Activated CD4-positive, alpha-beta T cell treated with anti-CD3 and anti-CD28 coated beads, Interleukin-2, amount 50 U/mL, for 48 hours (primary cell): ENCODE measurements at places on chromosomes 13 and 19.

DNA sequence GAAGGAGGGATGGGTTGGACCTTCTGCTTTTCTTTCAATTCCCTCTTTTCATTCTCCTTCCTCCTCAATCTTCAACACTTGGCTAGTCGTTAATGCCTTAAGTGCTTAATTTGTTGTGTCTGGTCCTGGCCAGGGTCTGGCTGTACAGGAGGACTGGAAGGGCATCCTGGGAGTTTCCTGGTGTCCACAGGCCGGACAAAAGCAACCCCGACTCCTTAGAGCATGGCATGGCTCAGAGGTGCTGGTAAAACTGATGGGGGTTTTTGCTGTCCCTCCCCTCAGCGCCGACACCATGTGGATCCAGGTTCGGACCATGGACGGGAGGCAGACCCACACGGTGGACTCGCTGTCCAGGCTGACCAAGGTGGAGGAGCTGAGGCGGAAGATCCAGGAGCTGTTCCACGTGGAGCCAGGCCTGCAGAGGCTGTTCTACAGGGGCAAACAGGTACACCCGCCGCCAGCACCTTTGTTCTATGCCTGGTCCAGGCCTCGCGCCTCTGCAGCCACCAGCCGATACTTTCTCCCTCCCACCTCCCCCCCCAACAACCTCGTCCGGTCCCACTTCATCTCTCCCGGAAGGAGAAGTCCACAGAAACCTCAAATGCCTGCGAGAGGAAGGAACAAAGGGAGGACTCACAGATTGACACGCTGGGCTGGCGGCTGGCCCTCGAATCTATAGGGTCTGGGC, 1.4 kb downstream of the UHRF1 start:
- peak; percentile 42 for DNase-seq

- DNase-seq, result no peak
Observed at GRCh38 chr19:31350033-31350692, 927 bp upstream of the TSHZ3 start.

- no peak for DNase-seq
Observed at GRCh38 chr13:69579351-69579750, 528.3 kb upstream of the ATXN8OS start.

DNA sequence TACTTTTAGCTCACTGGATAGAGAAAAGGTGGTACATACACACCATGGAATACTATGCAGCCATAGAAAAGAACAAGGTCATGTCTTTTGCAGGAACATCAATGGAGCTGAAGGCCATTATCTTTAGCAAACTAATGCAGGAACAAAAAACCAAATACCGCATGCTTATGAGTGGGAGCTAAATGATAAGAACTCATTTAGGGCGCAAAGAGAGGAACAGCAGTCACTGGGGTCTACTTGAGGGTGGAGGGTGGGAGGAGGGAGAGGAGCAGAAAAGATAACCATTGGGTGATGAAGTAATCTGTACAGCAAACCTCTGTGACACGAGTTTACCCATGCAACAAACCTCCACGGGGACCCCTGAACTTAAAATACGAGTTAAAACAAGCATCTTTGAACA, 135.1 kb downstream of the IRS2 start:
- no peak for DNase-seq

GRCh38 chr13:21338156-21338555, 120.9 kb downstream of the ZDHHC20 start:
- no peak for DNase-seq

DNA sequence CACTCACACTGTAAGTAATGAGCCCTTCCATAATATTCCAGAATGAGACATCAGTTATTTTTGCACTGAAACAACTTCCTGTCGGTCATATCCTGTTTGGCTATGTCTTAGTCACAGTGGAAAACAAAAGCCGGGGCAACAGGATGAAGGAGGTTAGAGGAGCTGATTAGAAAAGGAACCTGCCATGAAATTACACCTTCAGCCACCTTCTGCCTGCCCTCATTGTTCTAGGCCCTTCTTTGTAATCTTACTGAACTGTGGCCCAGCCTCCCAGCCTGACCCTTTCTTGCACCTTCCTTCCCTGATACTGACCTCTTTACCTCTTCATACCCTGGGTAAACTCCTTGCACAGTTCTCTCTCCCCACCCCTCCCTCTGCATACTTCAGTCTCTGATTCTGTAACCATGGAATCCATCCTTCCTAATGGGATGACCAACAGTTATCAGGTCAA, 67.3 kb downstream of the DOCK9 start:
- DNase-seq, result peak; percentile 35

GRCh38 chr19:49845414-49845813, 5.5 kb upstream of the PTOV1 start:
- DNase-seq, result no peak

- no peak for DNase-seq
Observed at GRCh38 chr19:40279761-40280607, 5.2 kb downstream of the AKT2 start.

DNA sequence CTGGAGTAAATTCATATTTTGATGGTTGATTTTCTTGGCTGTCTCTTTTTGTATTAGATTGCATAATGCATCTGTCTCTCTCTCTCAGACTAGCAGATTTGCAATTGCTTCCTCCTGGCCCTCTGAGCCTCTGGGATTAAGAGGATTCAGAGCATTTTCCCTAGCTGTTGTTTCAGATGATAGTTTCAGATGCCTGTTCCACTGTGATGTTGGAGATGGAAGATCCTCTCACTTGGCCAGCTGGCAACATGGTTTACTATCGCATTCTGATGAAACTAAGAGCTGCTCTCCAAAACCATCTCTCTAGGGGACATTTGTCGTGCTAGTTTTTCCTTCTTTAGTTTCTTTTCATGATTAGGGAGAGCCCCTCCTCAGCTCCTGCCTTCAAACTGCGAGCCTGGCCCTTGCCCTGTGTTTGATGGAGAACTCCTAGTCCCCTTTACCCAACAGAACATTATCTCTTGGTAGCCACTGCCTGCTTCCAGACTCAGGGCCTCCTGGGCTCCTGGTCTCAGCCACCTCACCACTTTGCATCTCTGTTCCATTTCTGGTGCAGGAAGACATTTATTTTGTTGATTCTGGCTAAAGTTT, 244.6 kb downstream of the B3GLCT start:
- DNase-seq, result no peak

DNA sequence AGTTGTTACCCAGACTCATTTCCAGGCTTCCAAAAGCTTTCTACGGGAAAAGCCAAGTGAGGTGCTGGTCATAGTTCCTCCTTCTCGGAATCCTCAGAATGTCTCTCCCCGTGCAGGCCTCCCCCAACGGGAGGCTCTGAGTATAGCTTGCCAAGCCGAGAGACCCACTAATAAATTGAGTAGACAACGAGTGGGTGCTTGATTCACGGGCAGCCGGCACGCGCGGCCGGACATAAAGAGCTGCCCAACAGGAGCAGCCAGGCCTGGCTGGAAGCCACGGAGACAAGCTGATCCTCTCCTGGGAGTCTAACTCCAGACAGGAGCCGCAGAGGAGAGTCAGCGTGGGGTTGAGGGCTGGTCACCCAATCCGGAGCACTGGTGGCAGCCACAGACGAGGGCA, 43.4 kb upstream of the MEDAG start:
- DNase-seq, result no peak

GRCh38 chr13:79654520-79654919, 173.6 kb downstream of the NDFIP2 start:
- DNase-seq, result no peak

DNA sequence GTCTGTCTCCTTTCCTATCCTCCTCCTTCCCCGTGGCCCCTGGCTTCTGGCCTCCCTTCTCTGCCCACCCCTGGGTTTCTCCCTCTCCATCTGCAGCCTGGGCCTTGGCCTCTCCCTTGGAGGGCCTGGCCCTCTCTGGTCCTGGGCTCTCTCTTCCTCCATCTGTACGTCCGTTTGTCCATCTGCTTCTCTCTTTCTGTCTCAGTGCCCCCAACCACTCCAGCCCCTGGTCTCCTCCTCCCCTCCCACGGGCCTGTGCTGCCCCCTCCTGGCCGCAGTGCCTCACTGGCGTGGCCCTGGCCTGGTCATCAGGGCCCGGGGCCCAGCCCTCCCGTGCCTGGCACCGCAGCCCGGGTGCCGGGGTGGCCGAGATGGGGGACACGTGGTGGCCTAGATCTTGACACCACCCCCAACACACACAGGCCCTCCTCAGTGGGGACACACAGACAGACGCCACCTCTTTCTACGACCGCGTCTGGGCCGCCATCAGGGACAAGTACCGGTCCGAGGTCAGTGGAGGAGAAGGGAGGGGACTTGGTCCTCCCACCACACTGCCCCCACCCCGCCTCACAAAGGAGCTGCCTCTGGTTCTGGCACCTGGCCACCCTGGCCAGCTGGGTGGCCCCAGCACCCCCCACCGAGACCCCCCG, 11.3 kb downstream of the PRKCSH start:
- peak; percentile 56 for DNase-seq

- DNase-seq, result no peak
Observed at GRCh38 chr13:57739089-57739488, 107.5 kb downstream of the PCDH17 start.

DNA sequence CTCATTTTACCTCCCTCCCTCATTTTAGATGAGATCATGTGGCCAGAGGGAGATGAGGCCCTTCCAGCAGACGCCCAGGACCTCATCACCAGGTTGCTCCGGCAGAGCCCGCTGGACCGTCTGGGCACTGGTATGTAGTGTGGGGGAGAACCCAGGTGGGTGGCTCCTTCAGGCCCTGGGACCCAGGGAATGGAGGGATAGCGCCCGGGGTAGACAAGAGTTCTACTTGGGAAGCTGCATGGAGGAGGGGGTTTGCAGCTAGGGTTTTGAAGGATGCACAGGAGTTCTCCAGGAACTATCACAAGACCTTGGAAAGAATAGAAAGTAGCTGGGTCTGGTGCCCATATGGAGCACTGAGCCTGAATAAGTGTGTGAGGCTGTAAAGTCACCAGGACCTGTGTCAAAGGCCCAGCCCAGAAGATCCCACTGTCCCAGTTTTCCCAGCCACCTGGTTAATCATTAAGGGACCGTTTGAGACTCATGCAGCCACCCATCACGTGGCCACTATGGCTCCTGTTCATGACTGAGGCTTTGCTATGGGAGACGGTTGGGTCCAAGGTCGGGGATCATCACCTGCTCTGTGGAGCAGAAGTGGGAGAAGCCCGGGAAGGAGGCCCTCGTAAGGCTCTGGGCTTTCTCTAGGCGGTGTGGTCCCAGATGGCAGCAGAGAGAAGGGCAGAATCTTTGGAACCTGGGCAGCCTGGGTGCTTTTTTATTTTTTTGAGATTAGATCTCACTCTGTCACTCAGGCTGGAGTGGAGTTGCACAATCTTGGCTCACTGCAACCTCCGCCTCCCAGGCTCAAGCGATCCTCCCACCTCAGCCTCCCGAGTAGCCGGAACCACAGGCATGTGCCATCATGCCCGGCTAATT, 17.0 kb upstream of the PIK3R2 start:
- DNase-seq, result no peak

DNA sequence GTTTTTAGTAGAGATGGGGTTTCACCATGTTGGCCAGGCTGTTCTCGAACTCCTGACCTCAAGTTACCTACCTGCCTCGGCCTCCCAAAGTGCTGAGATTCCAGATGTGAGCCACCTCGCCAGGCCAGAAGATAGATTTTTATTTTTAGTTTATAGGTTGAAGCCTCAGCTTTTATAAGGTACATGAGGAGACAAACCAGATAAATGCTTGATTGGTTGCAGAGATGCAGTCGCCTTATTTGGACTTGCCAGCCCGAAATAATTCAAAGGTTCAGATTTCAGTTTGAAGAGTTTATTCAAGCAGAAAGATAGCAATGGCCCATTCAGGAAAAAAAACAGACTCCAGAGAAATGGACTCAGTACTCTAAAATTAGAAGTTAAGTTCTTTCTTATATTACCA, 3.1 kb downstream of the ZNF69 start:
- no peak for DNase-seq

DNA sequence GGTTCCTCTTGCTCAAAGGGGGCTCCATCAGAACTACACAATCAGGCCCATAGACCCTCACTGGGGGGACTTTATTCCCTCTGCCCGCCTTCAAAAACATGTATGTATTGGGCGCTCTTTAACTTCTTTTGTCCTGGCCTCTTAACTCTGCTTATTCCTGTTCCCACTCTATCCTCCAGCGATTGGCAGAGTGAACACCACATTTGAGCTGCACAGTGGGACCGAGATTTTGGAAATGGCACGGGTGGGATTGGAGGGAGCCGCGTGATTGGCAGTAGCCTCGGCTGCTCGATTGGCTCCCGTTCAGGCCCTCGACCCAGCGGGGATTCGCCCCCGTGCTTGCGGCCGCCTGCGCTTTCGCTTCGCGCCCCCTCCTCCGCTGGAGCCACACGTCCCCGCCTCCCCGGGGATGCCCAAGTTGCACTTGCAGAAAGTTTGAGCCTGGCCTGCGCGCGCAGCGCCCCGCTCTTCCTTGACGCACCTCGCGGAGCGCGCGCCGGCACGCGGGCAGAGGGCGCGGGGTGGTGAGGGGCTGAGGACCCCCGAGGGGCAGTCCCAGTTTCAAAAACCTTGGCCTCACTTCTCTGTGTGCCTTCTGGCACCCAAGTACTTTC, at the start of gene ZIC5:
TSS of gene ZIC5 (minus strand) at position 192 of the 614 bp plus-strand sequence. CDS start at position 28, 164 bp downstream.
- peak; percentile 4 for DNase-seq

DNA sequence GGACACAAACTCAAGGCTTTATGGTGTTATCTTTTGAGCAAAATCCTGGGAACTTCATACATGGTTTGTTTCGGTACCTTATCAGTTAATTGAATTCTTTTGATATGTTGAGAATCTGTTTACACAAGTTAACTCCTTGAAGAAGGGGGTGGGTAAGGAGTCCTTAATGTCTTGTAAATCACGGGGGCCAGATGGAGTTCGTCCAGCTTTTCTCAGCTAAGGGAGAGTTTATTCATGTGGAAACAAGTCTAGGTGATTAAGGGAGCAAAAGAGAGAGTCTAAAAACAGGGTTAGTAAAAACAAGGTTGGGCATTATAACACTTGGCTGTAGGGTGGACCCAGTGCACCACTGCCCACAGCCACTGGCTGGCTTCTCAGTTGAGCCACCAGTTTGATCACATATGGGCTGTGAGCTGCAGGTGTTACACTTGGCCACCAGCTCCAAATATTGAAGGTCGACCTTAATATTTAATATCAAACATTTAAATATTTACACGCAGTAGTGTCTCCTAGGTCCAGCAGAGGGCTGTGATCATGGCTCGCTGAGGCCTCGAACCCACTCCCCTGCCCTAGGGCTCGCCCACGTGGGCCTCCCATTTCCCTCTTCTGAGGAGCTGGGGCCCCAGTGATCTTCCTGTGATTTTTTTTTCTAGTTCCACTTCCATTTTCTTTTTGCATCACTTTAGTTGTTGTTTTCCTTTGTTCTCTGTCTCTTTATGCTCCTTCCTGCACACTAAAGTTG, 21.0 kb upstream of the ZNF43 start:
- no peak for DNase-seq

- no peak for DNase-seq
Observed at GRCh38 chr13:48184260-48184659, 48.7 kb upstream of the ITM2B start.

DNA sequence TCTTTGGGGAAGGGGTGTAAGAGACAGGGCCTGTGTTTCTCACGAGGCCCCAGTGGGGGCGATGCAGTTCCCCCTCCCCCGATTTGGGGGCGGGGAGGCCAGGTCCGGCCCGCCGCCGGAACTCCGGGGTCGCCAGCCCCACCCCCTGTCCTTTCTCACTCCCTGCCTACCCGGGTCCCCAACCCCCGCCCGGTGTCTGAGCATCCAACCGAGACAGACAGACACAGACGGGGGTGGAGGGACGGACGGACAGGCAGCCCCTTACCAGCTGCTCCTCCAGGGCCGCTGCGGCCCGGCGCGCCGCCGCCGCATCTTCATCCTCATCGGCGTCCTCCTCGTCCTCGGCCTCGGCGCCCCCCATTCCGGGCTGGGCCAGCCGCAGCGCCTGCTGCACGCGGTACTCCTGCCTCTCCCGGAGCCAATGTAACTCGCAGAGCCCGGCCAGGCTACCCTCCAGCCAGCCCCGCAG, 397 bp downstream of the DACT3 start:
- peak; percentile 27 for DNase-seq

GRCh38 chr13:68056816-68057710, 826.9 kb upstream of the PCDH9 start:
- no peak for DNase-seq

GRCh38 chr13:76820759-76821158, 65.4 kb downstream of the KCTD12 start:
- DNase-seq, result no peak
